ENCODE measurements at places on chromosomes 6 and 20.

- DNase-seq: no peak
Measured at GRCh38 chr6:35287671-35288396, 9.8 kb upstream of the DEF6 start.

DNA sequence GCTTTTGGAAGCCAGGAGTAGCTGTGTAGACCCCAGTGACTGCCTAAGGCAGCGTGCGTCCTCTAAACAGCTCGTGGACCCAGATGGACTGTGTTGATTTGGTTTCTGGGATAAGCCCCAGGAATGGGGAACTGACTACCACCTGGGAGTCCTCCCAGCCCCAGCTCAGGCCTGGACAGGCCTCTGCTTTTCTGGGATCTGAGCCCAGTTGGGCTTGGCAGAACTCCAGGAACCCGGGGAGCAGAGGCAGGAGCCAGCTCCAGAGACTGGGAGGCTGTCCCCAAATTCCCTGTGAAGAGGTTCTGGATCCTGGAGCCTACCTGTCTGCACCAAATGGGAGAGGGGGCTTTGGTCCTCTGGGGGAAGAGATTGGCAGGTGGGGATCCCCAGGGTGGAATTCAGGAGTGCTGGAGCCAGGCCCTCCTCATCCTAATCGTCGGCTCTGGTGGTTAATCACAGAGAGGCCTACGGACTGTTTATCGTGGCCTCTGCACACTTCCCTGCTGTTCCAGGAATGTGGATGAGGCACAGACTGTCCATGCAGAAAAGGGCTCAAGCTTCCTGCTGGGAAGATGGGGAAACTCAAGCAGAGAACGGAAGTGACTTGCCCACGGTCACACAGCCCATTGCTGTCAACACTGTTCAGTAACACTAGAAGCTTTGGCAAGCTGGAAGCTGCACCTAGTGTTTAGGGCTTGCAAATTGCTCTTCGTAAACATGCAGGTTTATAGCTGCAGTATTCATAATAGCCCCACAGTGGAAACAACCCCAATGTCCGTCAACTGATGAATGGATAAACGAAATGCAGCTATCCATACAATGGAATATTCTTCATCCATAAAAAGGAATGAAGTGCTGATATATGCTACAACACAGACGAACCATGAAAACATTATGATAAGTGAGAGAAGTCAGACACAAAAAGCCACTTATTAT lies 100.6 kb downstream of the KCNB1 start:
- no peak for DNase-seq

GRCh38 chr6:33824461-33825154 lies 20.8 kb upstream of the MLN start:
- DNase-seq: no peak

DNA sequence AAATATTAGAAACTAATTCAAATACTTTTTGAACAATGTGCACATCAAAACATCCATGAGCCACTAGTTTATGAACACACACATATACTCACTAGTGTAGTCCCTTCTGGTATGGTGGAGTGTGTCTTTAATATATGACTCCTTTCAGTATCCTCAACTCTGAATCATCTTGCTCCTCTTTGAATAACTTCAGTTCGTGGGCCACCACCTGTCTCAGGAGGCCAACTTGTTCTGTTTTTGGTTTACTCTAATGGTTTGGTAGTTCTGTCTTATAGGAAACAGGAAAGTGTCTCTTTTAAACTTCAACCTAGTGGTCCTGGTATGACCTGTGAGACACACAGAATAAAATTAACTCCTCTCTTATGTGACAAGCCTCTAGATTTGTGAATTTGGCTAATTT lies 55.6 kb downstream of the ZNF292 start:
- DNase-seq: no peak

GRCh38 chr6:20215310-20215709 lies 3.0 kb upstream of the MBOAT1 start:
- no peak for DNase-seq
